NCI-H2107 (cell line): ENCODE measurements at places on chromosomes 13 and 19.

DNA sequence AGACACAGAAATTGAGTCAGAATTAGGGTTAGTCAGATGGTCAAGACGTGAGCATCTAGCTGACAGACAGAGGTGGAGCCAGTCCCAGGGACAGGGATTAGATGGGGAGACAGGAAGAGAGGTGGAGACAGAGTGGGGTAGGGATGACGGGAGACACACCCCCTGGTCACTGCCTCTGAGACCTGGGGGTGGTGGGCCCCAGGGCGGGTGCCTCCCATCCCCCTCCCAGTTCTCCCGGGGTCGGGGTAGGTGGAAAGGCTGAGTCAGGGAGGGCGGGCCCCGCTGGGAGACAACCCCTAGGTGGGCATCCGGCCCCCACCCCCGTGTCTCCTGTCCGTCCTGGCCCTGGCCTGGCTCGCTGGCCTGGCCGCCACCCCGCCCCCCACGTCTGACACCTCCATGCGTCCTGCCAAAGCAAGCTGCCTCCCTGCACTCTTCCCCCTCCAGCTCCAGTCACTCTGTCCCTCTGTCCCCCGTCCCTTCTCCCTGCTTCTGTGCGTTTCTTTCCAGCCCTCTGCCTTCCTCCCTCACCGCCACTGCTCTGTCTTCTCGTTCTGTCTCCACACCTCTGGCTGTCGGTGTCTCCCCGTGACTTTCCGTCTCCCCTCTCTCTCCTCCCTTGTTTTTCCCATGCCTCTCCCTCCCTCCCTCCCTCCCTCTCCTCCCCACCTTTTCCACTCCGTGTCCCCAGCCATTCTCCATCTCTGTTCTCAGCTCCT, 15.1 kb downstream of the CCDC97 start:
- no peak for DNase-seq

DNA sequence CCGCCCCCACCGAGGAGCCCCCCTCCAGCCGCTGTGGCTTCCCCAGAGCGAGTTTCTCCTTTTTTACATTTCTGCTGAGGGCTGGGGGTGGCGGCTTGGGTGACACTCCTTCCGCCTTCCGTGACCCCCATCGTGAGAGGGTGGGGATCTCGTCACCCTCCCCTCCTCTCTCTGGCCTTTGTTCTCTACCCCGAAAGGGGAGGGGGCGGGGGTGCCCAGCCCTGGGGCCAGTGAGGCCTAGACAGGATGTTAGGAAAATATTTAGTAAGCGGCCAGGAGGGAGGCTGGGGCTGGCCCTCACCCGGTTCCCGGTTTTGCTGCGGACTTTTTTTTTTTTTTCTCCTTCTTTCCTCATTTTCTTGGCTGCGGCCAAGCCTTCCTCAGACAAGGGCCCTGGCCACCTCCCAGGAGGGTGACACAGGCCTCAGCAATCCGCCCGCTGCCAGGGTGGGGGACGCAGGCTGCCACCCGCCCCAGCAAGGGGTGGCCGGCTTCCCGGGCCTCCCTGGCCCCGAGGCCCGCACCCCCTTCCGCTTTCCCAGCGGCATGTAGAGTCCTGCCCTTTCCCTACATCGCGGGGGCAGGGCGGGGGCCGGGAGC, 3.9 kb downstream of the MIDN start:
- DNase-seq = no peak

DNA sequence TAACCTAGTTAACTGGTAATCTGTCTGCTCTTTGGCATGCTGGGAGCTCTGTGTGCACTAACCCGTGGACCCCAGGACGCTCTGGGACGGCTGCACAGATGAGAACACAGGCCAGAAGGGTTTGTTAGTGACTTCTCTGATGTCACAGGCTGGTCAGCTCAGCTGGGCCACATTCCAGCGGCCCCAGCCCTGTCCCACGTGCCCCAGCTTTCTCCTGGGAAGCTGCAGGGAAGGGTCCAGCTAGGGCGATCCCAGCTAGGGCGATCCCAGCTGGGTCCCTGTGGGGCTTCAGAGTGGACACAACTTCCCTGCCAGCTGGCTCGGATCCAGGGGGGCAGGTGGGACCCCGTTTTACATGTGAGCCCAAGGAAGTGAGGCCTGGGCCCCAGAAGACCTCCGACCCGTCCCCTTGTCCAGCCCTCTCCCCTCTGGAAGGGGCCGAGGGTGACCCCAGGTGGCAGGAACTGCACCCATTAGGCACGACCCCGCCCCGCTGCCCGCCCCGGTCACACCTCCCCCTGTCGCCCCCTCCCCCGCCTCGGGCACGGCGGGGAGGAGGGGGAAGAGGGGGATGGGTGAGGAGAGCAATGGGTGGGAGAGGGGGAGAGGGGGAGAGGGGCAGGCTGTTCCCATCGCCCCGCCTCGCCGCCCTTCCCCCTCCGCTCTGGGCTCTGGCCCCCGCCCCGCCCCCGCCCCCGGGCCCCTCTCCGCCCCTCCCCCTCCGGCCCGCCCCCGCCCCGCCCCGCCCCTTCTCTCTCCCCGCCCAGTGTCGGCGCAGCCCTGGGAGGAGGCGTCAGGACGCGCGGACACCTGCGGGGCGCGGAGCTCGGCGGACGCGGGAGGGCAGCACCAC, 75.2 kb upstream of the MCF2L start:
- DNase-seq = peak; percentile 61

DNA sequence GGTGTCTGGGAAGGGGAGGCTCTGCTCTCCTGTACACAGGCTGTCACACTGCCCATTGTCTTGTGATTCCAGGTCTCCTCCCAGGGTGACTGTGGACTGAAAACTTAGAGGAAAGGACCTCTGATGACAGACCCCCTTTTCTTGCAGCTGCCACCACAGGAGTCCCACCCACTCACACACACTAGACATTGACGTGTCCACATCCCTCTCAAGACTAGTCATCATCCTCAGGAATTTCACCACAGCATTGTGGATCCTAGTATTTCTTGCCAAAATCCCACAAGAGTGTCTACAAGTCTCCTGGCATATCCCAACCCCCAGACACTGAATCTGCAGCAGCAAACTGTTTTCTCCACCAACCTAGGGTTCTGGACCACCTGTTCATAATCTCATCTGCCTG, 5.3 kb downstream of the ZNF85 start:
- no peak for DNase-seq

- no peak for DNase-seq
Measured at GRCh38 chr13:42484386-42484785, 89.6 kb upstream of the TNFSF11 start.

- no peak for DNase-seq
Measured at GRCh38 chr19:49151267-49152118, 3.7 kb downstream of the HRC start.

DNA sequence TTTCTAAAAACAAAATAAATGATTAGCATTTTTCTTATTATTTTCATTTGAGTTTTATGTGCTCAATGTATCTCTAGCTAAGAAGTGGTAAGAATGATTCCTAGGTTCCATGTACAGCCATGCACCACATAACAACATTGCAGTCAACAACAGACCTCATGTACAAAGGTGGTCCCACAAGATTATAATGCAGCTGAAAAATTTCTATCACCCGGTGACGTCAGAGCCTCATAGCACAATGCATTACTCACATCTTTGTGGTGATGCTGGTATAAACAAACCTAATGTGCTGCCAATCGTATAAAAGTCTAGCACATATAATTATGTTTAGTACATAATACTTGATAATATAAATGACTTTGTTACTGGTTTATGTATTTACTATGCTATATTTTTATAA, 120.5 kb downstream of the SLC7A1 start:
- no peak for DNase-seq

DNA sequence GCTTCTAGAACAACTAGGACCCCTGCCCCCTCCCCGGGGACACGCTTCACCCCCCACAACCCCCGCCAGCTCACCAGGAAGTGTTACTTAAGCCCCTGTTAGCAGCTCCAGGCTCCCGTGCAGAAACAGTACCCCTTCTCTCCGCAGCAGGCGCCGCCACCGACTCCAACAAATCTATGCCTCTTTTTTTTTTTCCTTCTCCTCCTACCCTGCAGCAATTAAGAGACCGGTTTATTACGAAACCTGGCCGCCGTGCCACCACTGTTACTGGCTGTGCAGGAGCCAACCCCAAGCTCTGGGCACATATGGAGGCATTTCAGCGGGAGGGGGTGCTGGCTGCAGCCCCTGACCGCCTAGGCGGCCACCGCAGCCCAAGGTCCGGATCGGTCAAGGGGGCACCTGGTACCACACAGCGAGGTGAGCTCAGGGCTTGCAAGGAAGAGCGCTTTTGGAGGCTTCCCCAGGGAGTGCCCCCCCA, 2.4 kb downstream of the GADD45B start:
- no peak for DNase-seq

GRCh38 chr19:876780-877314, 16.1 kb downstream of the MED16 start:
- DNase-seq = peak; percentile 65

DNA sequence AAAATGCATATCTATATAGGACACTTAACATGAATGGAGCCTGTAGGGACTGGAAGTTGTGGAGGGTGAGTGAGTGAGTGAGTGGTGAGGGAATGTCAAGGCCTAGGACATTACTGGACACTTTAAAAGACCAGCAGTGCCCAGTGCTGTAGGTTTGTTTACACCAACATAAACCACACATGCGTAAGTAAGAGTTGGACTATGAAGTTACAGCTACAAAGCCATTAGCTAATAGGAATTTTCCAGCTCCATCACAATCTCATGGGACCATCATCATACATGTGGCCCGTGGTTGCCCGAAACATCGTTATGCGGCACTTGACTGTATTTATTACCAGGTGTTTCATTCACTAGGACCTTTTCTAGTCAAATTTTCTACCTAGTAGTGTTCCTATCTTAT, 49.2 kb downstream of the LATS2 start:
- no peak for DNase-seq

DNA sequence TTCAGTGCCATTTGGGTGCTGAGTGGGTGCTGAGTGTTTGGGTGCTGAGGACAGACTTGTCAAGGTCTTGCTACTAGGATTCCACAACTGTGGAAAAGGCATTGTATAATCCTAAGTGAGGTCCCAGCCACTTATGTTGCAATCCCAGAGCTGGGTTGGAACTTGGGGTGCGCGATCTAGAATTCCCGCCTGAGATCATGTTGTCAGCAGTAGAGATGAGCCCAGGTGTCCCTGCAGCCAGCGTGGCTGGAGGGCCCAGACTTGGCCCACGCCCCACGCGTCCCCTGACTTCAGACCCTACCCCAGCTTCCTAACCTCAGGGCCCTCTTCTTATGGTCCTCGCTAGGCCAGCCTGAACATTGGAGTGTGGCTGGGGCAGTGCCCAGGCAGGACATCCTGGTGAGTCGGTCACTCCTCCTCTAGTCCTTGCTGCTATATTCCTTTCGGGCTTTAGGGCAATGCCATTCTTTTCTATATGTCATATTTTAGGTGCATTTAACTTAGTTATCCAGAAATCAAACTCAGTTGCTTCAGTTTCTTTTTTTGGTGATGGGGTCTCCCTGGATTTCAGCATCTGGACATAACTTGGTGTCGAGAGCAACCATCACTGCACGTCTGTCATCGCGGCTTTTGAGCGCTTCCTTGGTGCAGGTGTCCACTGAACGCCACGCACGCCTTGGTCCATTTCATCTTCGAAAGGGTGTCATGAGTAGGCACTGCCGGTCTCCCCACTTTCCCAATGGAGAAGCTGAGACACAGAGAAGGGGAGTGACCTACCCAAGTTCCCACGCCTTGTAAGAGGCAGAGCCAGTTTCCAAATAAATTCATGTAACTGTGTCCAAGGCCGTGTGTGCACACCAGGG, 46.4 kb upstream of the F7 start:
- DNase-seq = no peak
